ENCODE measurements at places on chromosomes 2 and 18.

DNA sequence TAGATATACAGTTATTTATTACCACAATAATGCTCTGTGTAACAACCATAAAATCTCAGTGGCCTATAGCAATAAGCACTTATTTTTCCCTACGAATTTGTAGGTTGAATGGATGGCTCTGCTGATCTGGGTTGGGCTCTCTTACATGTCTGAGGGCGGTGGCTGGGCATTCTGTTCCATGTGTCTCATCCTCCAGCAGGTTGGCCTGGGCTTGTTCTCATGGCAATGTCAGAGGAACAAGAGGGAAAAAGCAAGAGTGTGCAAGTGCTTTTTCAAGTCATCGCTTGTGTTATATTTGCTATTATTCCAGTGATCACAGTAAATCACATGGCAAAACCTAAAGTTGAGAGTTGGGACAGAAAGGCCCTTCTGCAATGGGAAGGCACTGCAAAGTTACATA lies 30.4 kb upstream of the MYO3B start:
- DNase-seq, result no peak

DNA sequence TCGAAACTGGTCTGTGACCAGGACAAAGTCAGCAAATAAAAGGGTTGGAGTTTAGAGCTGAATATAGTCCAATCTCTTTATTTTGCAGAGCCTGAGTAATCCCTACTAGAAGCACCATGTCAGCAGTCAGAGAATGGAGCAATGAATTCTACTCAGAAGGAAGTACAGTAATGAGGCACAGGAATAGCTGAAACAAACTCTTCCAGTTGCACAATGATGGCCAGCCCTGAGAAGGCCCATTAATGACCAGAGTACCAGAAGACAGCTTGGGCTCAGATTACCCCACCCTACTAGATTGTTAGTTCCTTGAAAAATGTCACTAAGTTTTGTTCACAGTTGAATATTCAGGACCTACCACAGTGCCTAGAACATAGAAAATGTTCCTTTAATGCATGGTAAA lies 40.3 kb upstream of the SCG2 start:
- no peak for DNase-seq

DNA sequence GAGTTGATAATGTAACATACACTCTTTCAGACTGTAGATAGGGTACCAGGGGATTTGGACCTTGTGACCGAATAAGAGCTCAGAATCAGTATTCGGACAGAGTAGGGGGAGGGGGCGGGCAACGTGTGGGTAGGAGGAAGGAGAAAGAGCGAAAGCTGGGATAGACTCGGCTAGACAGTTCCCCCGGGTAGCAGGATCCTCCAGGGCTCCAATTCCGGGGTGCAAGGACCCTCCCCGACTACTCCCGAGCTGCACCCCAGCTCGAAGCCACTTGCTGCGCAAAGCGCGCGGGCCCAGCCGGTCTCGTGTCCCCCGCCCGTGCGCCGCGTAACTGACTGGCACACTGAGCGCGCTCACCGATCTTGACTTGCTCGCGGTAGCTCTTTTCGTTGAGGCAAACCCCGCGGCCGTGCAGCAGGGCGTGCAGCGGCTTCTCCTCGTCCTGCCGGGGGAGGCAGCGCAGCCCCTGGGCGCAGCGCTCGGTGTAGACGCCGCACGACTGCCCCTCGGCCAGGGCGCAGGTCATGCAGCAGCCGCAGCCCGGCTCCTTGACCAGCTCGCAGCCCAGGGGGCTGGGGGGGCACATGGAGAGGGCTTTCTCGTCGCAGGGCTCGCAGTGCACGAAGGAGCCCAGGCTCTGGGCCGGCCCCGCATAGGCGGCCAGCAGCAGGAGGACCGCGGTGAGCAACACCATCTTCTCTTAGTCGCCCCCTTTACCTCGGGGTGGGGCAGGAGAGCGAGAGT lies 1.1 kb downstream of the IGFBP5 start:
- DNase-seq, result peak; percentile 62

GRCh38 chr2:86566158-86566820 lies 3.0 kb upstream of the CHMP3 start:
- DNase-seq, result no peak

- no peak for DNase-seq
Measured at GRCh38 chr18:28469946-28470345, 293.0 kb upstream of the CDH2 start.

- peak; percentile 12 for DNase-seq
Measured at GRCh38 chr2:174750923-174751441, 13.3 kb downstream of the CHRNA1 start.

DNA sequence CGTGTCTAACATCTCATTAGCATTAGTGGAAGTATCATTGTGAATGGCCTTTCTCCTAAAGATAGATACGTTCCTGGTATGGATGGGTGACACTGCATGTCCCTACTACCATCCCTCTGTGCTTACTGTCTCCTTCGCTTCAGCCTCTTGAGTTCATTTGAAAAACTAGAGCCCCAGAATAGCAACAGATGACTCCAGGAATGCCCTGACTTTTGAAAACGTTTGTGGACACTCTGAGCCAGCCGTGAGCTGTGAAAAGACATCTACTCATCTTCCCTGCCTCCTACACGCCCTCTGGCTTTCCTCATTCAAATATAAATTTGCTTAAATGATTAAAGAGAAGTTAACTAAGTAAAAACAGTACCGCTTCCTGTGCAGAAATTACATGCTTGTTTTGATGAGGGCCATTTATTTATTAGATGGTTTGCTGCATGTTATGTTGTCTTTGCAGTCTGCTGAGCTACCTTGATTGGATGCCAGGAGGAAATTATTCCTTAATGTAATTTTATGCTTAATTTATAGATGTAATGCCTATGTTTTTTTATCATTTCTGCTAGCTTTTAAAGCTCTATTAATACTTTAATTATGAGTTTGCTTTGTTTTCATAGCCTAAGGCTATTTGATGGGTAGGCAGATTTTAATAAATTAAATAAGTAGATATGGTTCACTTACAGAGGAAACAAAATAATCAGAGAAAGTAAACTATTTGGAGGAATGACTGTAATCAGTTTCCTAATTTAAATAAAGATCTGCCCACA lies 32.1 kb upstream of the MYO3B start:
- DNase-seq, result no peak

Data from CD8-positive, alpha-beta T cell (primary cell).